Stimulated activated CD8-positive, alpha-beta memory T cell treated with anti-CD3 and anti-CD28 coated beads, Interleukin-15, amount 100 ng/mL, for 4 hours (primary cell): ENCODE measurements at places on chromosomes 11 and 22.

DNA sequence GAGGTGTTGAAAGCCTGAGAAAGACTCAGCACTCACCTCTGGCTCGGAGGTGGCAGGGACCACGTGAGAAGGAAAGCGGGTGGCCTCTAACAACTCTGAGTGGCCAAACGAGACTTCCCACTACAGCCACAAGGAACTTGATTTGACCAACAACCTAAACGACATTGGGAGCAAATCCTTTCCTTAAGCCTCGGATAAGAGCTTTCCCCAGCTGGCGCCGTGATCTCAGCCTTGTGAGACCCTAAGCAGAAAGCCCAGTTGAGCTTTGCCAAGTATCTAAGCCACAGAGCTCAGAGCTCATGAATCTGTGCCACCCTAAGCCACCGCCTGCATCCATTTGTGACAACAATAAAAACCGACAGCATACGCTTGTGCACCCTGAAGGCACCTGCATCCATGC lies 636.0 kb downstream of the TBC1D22A start:
- DNase-seq: no peak

DNA sequence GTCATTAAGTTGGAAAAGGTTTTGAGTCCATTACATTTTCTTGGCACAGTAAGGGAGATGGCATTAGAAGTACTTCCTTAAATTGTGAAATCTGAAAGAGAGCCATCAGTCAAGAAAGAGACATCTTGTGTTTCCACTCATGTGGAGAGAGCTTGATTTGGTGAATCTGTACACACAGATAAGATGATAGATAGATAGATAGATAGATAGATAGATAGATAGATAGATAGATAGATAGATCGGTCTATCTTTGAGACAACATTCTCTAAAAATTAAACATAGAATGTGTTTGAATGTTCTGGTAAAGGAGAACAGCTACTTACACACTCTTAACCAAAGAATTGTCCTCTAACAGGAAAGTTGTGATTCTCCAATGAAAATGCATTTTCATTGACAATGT lies 76.2 kb downstream of the TTC17 start:
- no peak for DNase-seq

DNA sequence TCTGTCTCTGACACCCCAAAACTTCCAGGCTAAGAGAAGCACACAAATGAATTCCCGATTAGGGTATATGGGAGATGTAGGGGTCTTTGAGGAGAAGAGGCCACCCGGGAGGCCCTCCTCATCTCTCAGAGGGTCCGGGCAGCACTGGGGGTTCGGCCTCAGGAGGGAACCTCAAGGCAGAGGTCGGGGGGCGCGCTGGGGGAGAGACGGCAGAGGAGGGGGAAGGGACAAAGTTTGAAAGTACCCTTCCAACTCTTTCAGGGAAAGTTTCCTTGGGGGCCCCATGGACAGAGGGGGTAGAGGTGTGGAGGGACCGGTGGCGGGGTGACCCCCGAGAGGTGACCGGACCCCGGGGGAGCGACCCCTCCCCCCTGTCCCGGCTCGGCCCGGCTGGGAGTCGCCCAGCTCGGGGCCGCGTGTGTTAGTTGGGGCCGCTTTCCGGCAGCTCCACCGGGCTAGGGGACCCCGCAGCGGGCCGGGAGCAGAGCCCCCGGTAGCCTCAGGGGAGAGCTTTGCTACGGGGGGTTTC lies 3.3 kb upstream of the GCAT start:
- no peak for DNase-seq

GRCh38 chr22:44523981-44524759 lies 26.1 kb upstream of the RTL6 start:
- DNase-seq: no peak

DNA sequence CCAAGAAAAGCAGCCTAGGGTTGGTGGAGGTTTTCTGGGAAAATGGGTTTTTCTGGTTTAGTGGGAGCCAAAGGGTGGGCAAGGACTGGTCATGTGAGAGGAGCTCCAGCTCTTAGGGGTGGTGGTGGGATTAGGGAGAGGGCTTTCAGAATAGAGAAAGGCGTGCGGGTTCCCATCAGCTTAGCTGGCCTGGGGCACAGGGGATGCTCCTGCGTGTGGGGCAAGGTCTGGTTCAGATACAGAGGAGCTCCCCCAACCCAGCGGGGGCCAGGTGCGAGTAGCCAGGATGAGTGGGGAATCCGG lies 644 bp downstream of the TMEM134 start:
- DNase-seq: no peak

GRCh38 chr11:131534611-131535010 lies 164.2 kb downstream of the NTM start:
- DNase-seq: no peak

DNA sequence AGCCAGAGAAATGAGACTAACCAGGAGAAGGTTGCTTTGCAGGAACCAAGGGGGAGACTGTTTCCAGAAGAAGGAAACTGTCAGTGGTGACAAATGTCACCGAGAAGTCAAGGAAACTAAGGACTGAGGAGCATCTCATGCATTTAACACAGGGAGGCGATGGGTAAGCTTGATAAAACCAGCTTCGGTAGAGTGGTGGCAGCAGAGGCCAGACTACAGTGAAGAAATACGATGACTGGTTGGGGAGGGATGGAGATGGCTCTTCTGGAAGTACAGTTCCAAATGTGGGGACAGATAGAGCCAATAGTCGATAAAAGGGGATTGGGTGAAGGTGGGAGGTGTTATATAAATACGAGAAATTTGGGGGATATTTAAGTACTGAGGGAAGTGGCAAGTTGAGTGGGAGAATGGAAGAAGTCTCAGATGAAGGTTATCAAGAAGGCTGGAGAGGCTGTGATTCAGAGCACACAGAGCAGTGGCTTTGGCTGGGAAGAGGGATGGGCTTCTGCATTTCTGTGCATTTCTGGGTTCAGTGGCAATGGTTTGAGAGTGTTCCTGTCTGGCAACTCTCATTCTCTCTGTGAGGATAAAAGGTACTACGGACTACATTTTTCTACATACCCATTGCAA lies 29.2 kb downstream of the SC5D start:
- DNase-seq: no peak

DNA sequence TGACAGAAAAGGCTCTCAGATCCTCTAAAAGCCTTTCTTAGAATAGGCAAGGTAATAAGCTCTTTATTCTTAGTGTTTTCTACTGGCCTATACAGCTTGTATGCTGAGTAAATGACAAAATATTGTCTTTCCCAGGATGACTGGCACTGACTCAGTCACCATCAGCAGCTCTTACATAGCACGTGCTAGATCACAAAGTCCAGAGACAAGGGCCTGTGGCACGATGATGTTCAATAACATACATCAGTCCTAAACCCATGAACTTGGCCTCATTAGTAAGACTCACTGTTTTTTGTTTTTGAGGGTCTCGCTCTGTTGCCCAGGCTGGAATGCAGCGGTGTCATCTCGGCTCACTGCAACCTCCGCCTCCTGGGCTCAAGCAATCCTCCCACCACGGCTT lies 42.7 kb downstream of the CELF1 start:
- DNase-seq: no peak

DNA sequence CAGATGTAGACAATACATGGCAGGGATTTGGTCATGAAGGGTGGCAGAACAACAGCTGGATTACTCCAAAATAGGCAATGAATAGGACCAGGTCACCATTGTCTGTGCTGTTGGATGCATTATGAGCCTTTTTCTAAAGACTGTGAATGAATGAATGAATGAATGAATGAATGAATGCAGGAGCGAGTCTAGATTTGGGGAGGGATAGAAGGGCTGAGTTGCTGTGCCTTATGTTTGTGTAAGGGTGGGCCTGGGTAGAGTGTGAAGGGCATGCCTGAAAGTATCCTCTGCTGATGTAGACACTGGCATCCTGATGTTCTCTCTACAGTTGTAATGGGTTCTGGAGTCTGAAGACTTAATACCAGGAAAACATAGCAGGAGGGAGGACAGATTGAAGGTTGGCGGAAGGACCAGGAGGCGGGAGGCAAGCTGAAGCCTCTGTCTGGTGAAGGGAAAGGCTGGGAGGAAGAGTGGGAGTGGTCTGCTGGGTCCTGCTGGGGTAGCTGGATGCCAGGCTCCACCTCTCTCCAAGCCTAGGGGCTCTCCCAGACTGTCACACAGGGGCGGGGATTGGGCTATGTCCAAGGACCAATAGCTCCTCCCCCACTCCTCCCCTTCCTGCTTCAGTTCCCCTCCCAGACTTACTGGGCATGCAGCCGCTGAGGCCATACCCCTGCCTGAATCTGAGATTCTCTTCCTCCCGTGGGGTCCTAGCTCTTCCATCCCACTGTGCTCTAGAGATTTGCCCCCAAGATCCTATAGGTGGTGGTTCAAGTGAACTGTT lies 4.8 kb downstream of the TRIM3 start:
- no peak for DNase-seq

- DNase-seq: no peak
These were observed 15.8 kb downstream of the SLC22A25 start for GRCh38 chr11:63227521-63228107.

GRCh38 chr11:118746988-118747585 lies 43.9 kb downstream of the DDX6 start:
- no peak for DNase-seq

- no peak for DNase-seq
These were observed 16.8 kb downstream of the FDX1 start for GRCh38 chr11:110446594-110446993.

- no peak for DNase-seq
These were observed 215.4 kb upstream of the UBASH3B start for GRCh38 chr11:122439866-122440810.

DNA sequence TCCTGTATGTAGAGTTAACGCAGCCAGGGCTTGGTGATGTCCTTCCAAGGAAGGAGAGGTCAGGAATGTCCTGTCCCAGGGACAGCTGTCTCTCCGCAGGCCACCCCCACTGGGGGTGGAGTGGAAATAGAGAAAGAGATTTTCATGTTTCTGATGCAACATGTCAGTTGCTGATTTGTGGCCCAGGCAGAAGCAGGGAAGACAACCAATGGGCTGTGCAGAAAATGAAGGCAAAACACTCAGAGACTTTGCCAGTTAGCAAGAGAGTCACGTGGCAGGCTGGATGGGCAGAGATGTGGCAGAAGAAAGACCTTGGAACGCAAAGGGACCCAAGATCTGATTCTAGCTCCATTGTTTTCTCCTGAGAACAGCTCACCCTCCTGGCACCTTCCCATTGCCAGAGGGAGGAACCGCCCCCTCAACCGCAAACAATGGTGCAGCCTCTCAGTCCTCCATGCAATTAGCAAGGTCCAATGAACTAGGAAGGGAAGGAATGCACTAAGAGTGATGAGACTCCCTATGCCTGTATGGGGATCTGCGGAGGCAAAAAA lies 71.0 kb downstream of the SYN3 start:
- DNase-seq: no peak

- no peak for DNase-seq
These were observed 179.0 kb upstream of the NECTIN1 start for GRCh38 chr11:119907878-119908572.

GRCh38 chr22:33565580-33565995 lies 354.7 kb downstream of the LARGE1 start:
- no peak for DNase-seq

- DNase-seq: no peak
These were observed 133.7 kb upstream of the NARS2 start for GRCh38 chr11:78708388-78708787.

DNA sequence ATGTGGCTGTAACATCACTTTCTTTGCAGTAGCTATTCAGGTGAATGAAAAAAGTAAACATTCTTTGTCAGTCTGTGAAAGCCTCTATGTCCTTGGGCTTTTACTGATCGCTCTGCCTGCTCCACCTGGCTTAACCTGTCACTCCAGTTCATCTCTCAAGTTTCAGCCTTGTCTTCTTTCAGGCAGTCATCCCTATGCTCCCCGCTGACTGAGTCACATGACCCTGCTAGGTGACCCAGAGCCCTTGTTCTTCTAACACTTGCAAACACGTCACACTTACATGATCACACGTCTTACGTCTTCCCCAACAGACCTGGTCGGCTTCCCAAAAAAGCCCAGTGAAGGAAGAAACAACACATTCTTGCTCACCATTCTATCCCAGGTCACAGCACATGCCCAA lies 499.3 kb upstream of the TENM4 start:
- DNase-seq: no peak

- no peak for DNase-seq
These were observed 32.7 kb downstream of the DENND5A start for GRCh38 chr11:9232482-9232881.

DNA sequence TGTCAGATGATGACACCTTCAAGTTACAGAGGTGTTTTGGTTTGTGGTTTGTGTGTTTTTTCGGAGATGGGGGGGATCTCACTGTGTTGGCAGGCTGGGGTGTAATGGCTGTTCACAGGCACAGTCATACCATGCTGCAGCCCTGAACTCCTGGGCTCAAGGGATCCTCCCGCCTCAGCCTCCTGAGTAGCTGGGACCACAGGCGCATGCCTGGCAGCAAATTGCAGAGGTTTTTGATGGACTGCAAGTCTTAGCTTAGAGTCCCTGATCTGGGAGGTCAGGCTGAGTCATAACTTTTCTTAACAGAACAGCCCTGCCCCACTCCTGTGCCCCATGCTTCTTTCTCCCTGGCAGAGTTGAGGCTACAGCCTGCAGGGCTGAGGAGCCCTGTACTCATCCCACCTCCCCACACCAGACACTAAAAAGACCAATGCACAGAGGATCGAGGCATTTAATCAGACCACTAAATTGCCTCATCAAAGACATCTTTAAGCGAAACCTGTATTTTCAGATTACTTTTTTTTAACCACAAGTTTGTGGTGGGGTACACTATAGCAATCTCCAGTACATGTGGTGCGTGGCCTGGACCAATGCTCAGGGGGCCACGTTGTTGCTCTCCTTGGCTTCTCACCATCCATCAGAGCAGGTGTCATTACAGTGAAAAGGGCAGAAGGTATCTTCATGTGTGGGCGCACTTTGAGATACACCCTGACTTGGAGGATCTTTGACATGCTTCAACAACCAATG lies 17.1 kb upstream of the ADORA2A start:
- DNase-seq: no peak

DNA sequence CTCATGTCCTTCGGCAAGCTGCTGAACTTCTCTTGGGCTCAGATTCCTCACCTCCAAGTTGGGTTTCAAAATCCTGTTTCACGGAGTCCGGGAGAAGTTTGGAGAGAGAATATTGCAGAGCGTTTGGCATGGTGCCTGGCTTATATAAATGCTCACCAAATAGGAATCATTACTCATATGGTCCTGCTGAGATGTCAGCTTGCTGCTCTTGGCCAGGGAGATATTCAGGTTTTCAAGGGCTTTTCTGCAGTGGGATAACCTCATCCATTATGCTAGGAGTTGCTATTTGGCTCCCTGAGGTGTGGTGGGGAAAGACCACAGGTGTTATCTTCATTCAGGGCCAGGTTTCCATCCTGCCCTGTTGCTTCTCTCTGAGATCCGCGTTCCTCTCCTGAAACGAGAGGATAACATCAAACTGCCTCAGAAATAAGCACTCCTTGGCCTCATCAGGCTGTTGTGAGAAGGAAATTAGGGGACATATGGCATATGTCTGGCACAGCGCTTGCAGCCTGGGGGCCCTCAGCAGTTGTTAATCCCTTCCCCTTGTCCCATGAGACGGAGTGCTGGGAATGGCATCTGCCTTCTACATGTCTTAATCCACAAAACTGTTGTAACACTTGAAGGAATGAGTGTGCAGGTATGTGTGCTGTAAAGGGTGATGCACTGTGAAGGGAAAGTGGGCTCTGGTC lies 29.9 kb upstream of the ACER3 start:
- DNase-seq: no peak
